ENCODE measurements at places on chromosomes 12 and 14.

GRCh38 chr12:106769078-106769477, 5.4 kb upstream of the RIC8B start:
- no peak for DNase-seq

DNA sequence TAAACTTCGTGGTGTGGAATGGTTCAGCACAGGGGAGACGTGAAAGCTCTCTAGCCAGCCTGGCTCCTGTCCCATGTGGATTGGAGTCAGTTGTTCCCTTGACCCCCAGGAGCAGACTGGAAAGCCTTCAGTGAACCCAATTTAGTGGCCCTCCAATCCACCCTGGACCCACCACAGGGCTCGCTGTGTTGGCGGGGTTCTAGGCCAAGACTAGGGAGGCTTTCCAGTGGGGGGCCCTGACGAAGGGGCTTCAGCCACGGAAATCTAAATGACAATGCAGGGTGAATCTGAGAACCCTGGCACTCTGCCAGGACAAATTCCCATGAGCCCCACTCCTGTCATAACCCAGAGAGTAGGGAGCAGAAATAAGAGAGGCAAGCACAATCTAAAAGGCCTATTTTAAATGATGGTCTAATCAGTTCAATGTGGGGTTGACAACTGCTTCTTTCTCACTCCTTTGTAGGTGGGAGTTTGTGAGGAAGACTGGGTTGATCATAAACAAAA, 110.8 kb downstream of the SLC35F4 start:
- DNase-seq = no peak

GRCh38 chr14:61437381-61437780, 116.0 kb downstream of the PRKCH start:
- no peak for DNase-seq

DNA sequence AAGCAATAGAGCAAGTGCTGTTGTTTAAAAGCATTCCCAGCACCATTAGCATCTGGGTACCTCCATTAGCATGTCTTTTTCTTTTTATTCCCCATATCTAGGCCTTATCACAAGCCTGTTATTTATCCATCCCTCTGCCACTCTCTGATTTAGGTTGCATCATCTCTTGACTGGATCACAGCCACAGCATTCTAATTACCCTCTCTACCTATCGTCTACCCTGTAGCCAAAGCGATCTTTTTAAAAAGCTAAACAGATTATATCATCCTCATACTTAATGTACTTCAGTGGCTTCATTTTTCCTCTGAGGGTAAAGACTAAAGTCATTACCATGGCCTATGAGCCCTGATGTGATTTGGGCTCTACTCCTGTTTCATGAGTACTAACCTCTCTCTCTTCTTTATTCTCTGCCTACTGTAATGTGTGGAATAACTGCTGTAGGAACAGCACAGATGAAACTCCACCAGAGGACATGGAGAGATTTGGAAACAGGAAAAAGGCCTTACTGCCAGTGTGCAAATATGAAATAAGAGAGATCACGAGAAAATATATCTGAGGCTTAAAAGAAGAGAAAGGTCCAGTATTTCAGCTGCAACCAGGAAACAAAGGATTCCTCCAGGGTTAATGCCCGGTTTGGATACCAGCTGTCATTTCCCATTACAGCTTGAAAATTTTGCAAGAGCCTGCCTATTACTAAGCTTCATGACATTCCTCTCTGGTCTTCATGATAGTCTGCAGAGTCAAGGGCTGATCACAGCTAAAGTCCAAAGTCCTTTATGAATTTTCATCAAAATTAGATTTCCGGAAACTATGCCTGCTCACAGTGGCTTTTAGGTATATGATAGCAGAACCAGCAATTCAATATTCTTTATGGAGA, 422.5 kb upstream of the PDE3A start:
- DNase-seq = no peak

- peak; percentile 69 for DNase-seq
Observed at GRCh38 chr12:130754234-130754901, 38.3 kb upstream of the RIMBP2 start.

- no peak for DNase-seq
Observed at GRCh38 chr14:103551338-103551762, 11.1 kb downstream of the BAG5 start.

DNA sequence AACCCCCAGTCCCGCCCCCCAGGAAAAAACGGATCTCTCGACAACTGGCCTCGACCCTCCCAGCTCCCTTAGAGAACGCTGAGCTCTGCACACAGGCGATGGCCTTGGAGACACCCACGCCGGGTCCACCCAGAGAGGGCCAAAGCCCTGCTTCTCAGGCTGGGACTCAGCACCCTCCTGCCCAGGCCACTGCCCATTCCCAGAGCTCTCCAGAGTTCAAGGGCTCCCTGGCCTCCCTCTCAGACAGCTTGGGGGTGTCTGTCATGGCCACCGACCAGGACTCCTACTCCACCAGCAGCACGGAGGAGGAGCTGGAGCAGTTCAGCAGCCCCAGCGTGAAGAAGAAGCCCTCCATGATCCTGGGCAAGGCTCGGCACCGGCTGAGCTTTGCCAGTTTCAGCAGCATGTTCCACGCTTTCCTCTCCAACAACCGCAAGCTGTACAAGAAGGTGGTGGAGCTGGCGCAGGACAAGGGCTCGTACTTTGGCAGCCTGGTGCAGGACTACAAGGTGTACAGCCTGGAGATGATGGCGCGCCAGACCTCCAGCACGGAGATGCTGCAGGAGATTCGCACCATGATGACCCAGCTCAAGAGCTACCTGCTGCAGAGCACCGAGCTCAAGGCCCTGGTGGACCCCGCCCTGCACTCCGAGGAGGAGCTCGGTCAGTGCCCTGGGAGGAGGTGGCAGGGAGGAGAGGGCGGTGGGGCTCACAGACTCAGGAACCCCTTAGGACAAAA, 95.8 kb downstream of the LGMN start:
- no peak for DNase-seq

- no peak for DNase-seq
Observed at GRCh38 chr12:103808239-103808880, 32.7 kb downstream of the NT5DC3 start.

GRCh38 chr12:111298582-111299436, 70.1 kb downstream of the PHETA1 start:
- peak; percentile 90 for DNase-seq

DNA sequence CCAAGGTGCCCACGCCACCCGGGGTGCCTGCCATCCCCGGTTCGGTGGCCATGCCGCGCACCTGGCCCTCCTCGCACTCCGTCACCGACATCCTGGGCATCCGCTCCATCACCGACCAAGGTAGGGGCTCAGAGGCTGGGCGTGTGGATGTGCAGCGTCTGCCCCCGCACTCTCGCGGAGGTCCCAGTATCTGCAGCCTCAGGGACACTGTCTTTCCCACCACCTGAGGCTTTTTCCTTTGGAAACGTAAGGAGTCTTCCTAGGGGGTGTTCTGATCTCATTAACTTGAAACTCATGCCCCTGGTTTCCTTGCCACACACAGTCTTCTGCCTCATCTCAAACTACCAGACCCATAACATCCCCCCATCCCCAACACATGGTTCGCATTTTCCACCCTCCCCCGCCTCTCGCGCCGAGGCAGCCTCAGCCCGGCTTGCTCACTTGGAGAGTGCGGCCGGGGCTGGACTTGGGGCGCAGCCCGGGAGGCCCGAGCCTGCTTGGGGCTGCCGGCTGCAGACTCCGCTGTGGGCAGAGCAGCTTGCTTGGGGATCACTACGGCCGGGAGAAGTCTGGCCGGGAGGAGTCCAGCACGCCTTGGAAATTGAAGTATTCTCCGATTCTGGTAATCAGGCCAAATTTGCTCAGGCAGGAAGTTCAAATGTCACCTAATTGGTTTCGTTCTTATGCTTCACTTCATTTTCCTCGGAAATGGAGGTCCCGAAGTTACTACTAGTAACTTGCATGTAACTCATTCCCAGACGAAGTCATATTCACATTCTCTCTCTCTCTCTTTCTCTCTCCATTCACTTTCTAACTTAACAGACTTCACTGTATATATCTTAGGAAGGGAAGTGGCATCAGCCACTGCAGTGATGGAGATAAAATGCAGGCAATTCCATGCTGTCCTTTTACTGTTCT, 2.0 kb downstream of the PAX9 start:
- DNase-seq = no peak

GRCh38 chr12:92268946-92269345, 123.3 kb upstream of the BTG1 start:
- DNase-seq = no peak

DNA sequence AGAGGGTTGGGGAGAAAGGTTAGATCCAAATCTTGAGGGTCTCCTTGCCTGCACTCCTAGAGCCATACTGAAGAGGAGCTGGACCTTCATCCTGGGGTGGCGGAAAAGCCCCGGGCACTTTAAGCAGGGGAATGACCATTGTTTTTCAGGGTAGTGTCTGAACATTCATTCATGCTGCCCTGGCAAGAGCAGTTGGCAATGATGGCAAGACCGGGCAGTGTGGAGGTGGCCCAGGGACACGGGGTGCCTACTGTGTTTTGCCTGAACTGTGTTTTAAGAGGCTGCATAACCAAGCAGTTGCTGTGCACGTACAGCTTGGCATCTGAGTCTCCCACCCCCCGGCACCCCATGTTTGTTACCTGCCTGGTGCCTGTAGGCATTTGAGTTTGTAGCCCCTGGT, 14.7 kb downstream of the TPCN1 start:
- DNase-seq = no peak

GRCh38 chr12:57590479-57590863, 521 bp upstream of the PIP4K2C start:
- no peak for DNase-seq

DNA sequence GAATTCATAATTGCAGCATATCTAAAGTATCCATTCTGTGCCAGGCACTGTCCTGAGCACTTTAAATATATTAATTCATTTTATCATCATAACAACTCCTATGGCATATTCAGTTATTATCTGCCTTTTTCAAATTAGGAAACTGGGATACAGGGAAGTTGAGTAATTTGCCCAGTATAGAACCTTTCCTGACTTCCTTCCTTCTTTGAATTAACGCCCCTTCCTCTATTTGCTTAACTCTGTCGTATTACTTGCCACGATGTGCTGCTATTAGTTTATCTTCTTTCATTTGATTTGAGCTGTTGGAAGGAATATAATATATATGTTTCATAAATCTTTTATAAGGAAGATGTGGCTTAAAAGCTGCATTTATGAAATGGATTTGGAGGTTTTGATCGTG, 25.4 kb upstream of the FAM177A1 start:
- DNase-seq = no peak

GRCh38 chr12:5176036-5176435, 132.4 kb downstream of the KCNA5 start:
- no peak for DNase-seq

GRCh38 chr14:90381011-90381786, 15.6 kb upstream of the CALM1 start:
- no peak for DNase-seq

- DNase-seq = no peak
Observed at GRCh38 chr14:79575032-79575431, 636.3 kb downstream of the DIO2 start.

DNA sequence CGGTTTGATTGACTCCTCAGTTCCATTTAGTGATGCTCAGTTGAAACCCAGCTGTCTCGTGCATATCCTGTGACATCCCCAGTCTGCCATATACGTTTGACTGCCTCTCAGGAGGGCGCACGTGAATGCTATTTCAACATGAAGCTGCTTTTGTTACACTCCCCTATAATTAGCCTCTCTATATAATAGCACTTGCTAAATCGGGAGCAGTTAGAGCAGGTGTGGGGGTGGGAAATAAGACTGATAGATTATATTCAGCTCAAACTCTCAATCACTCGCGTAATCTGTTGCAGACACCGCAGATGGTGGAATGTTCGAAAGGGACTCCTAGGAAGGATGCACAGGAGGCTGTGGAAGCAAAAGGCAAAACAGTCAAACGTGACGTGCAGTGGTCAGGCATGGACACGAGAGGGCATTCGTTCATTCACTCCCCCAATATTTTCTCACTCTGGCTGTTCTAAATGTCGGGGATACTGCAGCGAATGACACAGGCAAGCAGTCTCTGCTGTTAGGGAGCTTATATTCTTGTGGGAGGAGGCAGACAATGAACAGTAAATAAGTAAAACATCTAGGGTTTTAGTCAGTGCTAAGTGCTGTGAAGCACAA, 29.8 kb downstream of the KCNA1 start:
- no peak for DNase-seq

DNA sequence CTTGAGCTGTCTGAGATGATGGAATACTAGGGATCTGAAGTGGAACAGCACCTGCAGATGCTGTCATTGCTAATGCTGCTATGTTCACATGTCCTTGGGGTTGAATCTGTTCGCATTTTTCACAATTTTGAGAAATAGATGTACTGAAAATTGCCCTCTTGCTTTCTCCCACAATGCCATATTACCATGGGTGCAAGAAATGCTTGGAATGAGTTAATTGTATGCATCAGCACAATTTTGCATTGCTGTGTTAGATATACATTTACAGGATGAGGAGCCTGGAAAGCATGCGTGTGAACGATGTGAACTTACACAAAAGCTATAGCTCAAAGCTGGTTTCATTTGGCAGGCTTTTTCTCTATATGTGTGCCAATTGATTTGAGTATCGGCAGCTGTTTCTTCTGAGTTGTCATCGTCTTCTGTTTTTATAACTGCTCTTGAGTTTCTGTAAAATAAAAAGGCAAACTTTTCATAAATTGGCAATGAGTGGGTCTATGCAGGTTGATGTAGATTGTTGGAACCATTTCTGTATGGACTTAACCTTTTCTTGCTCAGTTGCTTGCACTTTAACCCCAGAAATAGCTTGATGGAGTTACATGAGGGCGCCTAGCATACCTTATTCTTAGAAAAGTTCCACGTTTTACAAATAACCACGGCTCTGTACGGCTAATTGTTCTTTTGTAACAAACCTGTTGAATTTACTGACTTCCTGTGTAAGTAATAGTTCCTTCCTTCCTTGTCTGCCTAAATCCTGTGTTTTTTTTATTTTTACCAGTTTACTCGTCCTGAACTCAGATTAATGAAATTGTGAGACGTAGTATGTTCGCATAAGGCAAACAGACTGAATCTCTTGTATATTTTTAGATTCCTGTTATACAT, 105.9 kb downstream of the FGD4 start:
- no peak for DNase-seq

- no peak for DNase-seq
Observed at GRCh38 chr14:74956027-74956279, 556 bp upstream of the PGF start.

- DNase-seq = no peak
Observed at GRCh38 chr14:100425429-100425827, 102.3 kb downstream of the SLC25A47 start.

DNA sequence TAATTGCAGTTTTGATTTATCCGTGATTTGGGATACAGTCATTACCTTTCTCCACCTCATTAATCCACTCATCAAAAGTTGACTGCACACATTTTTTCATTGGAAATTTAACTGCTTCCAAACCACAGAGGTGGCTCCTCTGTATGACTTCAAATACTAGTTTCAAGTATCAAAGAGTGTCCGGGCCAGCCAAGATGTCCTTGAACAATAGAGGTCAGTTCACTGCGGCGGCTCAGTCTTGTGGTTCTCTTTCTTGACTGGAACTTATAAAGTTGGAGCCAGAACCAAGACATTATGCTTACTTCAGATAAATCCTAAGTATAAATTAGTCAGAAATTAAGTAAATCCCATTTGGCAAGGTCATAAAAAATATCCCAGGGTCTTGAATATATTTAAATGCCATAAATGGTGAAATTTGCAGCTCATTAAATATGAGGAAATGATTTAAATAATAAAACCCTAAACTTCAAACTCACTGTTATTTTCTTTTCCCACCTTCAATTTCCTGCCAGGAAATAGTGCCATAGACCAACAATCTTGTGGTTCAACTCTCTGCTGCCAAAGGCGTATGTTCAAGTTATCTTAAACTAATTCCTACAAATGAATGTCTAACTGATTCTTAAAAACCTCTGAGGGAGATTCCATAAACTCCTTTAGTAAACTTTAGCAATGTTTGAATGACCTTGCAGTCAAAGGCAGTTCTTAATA, 360.8 kb downstream of the AEBP2 start:
- DNase-seq = no peak

- DNase-seq = no peak
Observed at GRCh38 chr14:51546603-51547258, 105.0 kb upstream of the FRMD6 start.

Data from D341Med (cell line).